ENCODE measurements at places on chromosomes 1 and 21. TPM values are rescaled to one million over a fixed set of nuclear protein-coding genes. Genes with fewer than 3 reads are reported as not detected.

DNA sequence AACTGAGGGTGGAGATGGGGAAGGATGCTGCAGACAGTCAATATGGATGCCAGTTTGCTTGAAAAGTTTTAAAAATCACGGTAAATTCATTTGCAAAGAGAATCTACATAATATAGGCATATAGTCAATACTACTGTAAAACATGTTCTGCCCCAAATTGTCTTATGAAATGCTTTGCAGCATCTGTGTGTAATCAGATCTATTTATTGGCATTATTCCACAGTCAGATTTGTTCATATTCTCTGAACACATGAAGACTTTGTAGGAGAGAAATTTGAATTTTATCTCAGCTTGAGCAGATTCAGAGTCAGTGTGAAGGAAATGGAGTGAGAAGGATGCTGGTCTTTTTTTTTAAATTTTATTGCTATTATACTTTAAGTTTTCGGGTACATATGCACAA lies 88.5 kb downstream of the PLPPR4 start:
- no peak for DNase-seq
- H3K36me3 ChIP-seq: no peaks in the 10 kb centered on the region
- H3K4me1 ChIP-seq: no peaks in the 10 kb centered on the region
- no peak overlapping the region for H3K27ac ChIP-seq

OR14K1 gene
- polyA plus RNA-seq: not detected

KIF26B gene
- 9.0 TPM for polyA plus RNA-seq

DNA sequence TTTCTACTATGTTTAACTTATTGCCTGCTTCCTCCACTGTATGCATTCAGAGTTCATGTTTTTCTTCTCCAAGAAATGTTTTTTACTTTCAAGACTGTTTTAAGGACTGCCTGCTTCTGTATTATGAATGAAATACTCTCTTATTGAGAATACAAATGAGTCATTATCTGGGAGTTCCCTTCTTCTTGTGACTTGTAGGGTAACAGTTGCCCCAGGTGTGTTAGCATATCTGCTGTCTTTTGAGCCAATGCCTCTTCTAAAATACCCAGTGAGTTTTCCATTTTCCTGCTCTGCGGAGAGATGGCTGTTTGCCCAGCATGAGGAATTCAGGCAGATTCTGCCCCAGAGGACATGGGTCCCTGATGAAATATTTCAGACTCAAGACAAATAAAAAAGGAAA lies 34.1 kb upstream of the ST6GALNAC5 start:
- no peaks in the 10 kb centered on the region for H3K27me3 ChIP-seq
- no peak for DNase-seq
- H3K4me3 ChIP-seq: no peak overlapping the region
- no peak overlapping the region for H3K27ac ChIP-seq
- H3K4me1 ChIP-seq: no peaks in the 10 kb centered on the region

CBR1 gene
- 20.7 TPM for polyA plus RNA-seq

DNA sequence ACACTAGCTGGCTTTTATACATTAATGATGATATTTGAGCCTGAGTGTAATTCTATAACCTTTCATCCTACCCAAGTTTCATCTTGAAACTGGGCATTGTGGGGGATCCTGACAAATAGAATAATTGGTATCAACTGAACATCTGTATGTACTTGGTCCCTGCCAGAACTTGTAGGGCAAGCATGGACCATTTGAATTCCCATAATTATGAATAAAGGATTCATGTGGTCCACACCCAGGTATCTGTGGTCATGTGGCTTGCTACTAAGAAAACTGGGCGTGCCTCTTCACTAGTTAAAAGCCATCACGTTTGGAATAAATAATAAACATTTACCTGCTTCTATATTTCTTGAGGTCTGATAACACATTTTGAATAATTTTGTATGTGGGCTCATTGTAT lies 20.6 kb upstream of the VTCN1 start:
- H3K36me3 ChIP-seq: no peaks in the 10 kb centered on the region
- peak overlapping the region; percentile 44 for H3K27ac ChIP-seq
- no peaks in the 10 kb centered on the region for H3K27me3 ChIP-seq
- no peak overlapping the region for H3K4me3 ChIP-seq
- H3K4me1 ChIP-seq: peaks cover 5% of the 10 kb centered on the region

GRCh38 chr1:53656747-53657530 lies 82.0 kb downstream of the GLIS1 start:
- peaks cover 20% of the 10 kb centered on the region for H3K27me3 ChIP-seq
- H3K4me3 ChIP-seq: no peak overlapping the region
- no peaks in the 10 kb centered on the region for H3K4me1 ChIP-seq

GRCh38 chr1:39652105-39652504 lies 12.7 kb upstream of the HEYL start:
- no peak for DNase-seq
- no peak overlapping the region for H3K4me3 ChIP-seq
- peaks cover 10% of the 10 kb centered on the region for H3K27me3 ChIP-seq
- no peaks in the 10 kb centered on the region for H3K4me1 ChIP-seq
- H3K36me3 ChIP-seq: no peaks in the 10 kb centered on the region

DNA sequence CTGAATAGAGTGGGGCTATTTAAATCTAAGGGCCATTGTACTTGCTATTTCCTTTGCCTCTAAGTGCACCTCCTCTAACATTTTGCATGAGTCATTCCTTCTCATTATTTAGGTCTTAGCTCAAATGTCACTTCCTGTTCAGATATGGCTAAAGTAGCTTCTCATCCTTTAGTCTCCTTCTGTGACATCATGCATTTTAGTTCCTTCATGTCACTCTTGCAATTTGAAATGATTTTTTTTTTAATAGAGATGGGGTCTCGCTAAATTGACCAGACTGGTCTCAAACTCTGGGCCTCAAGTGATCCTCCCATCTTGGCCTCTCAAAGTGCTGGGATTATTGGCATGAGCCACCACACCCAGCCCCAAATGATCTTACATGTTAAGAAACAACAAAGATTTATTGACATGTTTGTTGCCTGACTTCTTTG lies 6.6 kb downstream of the TBX19 start:
- no peak for DNase-seq
- no peaks in the 10 kb centered on the region for H3K36me3 ChIP-seq

- no peaks in the 10 kb centered on the region for H3K36me3 ChIP-seq
- no peak overlapping the region for H3K27ac ChIP-seq
- no peak for DNase-seq
- no peaks in the 10 kb centered on the region for H3K27me3 ChIP-seq
- H3K4me3 ChIP-seq: no peak overlapping the region
Measured at GRCh38 chr1:165686971-165687433, 11.4 kb downstream of the ALDH9A1 start.

DNA sequence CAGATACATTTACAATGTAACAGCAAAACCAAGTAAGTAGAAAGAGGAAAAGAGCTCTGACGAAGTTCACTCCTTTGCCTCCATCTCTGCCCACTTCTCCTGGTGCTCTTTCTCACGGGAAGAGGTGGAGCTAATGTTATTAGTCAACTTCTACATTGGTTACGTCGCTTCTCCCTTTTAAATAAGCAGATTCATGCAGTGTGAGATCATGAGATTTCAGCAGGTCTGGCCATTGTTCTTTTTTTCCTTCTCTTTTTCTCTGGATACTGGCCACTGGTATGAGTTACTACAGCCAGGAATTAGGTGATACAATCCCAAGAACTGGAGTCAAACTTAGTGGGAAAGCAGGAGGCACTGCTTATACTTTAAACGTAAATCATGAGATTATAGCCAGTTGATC lies 207.1 kb downstream of the AKT3 start:
- DNase-seq: no peak
- H3K27me3 ChIP-seq: no peaks in the 10 kb centered on the region
- H3K36me3 ChIP-seq: no peaks in the 10 kb centered on the region
- no peaks in the 10 kb centered on the region for H3K4me1 ChIP-seq
- no peak overlapping the region for H3K27ac ChIP-seq

VTCN1 gene
- polyA plus RNA-seq: 0.48 TPM

AIM2 gene
- polyA plus RNA-seq: 0.24 TPM

SHISAL2A gene
- polyA plus RNA-seq: 0.50 TPM

- H3K4me3 ChIP-seq: no peak overlapping the region
- DNase-seq: no peak
- H3K36me3 ChIP-seq: no peaks in the 10 kb centered on the region
- H3K4me1 ChIP-seq: no peaks in the 10 kb centered on the region
- H3K27ac ChIP-seq: no peak overlapping the region
Measured at GRCh38 chr1:214901718-214902117, 180.8 kb upstream of the KCNK2 start.

- no peaks in the 10 kb centered on the region for H3K36me3 ChIP-seq
- no peak overlapping the region for H3K27ac ChIP-seq
- H3K27me3 ChIP-seq: no peaks in the 10 kb centered on the region
- peaks cover 73% of the 10 kb centered on the region for H3K4me1 ChIP-seq
- H3K4me3 ChIP-seq: no peak overlapping the region
- no peak for DNase-seq
Measured at GRCh38 chr1:176193663-176194062, 13.4 kb downstream of the COP1 start.

DNA sequence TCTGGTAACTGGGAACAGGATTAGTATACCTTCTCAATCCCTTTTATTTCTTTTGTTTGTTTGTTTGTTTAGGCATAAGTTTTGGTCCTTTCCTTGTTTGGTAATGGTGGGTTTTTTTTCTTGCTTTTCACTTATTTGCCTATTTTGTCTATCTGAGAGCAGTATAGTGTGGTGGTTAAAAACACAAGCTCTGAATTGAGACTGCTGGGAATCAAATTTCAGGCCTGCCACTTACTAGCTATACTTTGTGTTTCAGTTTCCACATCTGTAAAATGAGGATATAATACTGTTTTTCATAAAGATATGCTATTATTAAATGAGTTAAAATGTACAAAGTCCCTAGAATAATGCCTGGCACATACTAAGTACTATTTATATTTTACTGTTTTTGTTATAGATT lies 81.6 kb upstream of the IVNS1ABP start:
- H3K4me1 ChIP-seq: peaks cover 5% of the 10 kb centered on the region
- H3K27me3 ChIP-seq: no peaks in the 10 kb centered on the region
- H3K27ac ChIP-seq: no peak overlapping the region
- no peaks in the 10 kb centered on the region for H3K36me3 ChIP-seq
- DNase-seq: no peak
- no peak overlapping the region for H3K4me3 ChIP-seq

SLC1A7 gene
- polyA plus RNA-seq: 0.61 TPM

DNA sequence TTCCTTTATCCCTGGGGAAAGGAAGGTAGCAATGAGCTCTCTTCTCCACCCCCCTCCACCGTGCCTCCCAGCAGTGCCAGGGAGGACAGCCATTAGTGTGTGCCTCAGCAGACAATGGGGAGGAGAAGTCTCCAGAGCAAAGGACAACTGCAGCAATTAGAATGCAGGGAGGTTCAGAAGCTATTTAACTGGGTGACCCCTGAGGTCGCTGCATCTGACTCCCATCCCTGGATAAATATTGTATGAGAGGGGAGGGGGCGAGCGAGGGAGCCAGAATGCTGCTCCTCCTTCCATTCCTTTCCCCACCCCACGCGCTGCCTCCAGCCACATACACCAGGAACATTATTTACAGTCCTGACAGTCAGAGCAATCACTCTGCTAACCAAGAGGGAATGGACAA lies 59.0 kb downstream of the ERI3 start:
- H3K27me3 ChIP-seq: no peaks in the 10 kb centered on the region
- peaks cover 4% of the 10 kb centered on the region for H3K4me1 ChIP-seq
- no peaks in the 10 kb centered on the region for H3K36me3 ChIP-seq
- H3K4me3 ChIP-seq: no peak overlapping the region
- no peak for DNase-seq

GRCh38 chr1:68015369-68015768 lies 35.1 kb downstream of the DIRAS3 start:
- no peaks in the 10 kb centered on the region for H3K4me1 ChIP-seq
- H3K4me3 ChIP-seq: no peak overlapping the region
- DNase-seq: no peak
- H3K36me3 ChIP-seq: no peaks in the 10 kb centered on the region
- H3K27ac ChIP-seq: no peak overlapping the region
- H3K27me3 ChIP-seq: no peaks in the 10 kb centered on the region

PLA2G2D gene
- 0.09 TPM for polyA plus RNA-seq

RAB25 gene
- 69.8 TPM for polyA plus RNA-seq

RCSD1 gene
- polyA plus RNA-seq: 19.7 TPM

DNA sequence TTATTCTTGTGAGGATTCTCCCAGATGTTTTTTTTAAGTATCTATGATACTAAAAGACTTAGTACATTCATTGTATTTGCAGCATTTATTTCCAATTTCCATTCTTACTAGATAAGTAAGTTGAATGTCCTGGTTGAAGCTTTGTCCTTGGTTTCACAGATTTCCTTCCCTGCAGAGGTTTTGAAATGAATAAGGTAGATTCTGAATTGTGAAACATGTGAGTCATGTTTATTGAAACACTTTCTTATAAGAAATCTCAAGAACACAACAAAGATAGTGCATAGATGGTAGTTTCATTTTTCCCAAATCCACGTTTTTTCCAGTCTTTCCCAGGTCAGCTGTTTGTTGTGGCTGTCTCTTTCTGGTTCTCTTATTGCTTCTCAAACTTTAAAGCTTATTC lies 24.8 kb downstream of the GABPA start:
- H3K4me3 ChIP-seq: no peak overlapping the region
- H3K27ac ChIP-seq: no peak overlapping the region
- no peaks in the 10 kb centered on the region for H3K27me3 ChIP-seq
- no peak for DNase-seq
- peaks cover 88% of the 10 kb centered on the region for H3K36me3 ChIP-seq

APCS gene
- polyA plus RNA-seq: not detected

GRCh38 chr1:191151321-191151807 lies 673.7 kb upstream of the BRINP3 start:
- H3K36me3 ChIP-seq: no peaks in the 10 kb centered on the region
- no peaks in the 10 kb centered on the region for H3K4me1 ChIP-seq
- no peak for DNase-seq
- H3K4me3 ChIP-seq: no peak overlapping the region

DNA sequence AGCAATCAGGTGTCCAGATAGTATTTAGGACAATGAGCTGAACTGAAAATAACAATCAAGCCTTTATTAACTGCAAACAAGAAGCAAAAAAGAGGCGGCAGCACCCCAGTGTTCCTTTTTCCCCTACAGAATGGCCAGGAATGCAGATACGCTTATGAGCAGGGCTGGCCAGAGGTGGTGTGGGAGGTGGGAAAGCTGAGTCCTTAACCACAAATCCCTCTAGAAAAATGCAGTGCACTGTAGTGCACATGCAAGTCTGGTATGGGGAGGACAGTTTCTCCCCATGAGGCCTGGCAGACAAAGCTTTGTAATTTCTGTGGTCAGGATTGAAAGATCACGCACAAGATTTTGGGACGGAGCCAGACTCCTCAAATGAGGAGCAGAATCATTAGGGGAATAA lies 10.7 kb upstream of the IFNAR1 start:
- H3K27me3 ChIP-seq: no peaks in the 10 kb centered on the region
- H3K4me3 ChIP-seq: no peak overlapping the region
- no peak overlapping the region for H3K27ac ChIP-seq
- H3K36me3 ChIP-seq: no peaks in the 10 kb centered on the region
- no peaks in the 10 kb centered on the region for H3K4me1 ChIP-seq
- DNase-seq: no peak

- no peaks in the 10 kb centered on the region for H3K27me3 ChIP-seq
- H3K4me1 ChIP-seq: no peaks in the 10 kb centered on the region
- H3K4me3 ChIP-seq: no peak overlapping the region
- H3K36me3 ChIP-seq: no peaks in the 10 kb centered on the region
Measured at GRCh38 chr1:247357781-247358211, 26.1 kb upstream of the ZNF496 start.

GRCh38 chr1:19633106-19633505 lies 11.0 kb upstream of the NBL1 start:
- no peak for DNase-seq
- peaks cover 16% of the 10 kb centered on the region for H3K36me3 ChIP-seq
- no peak overlapping the region for H3K4me3 ChIP-seq
- H3K4me1 ChIP-seq: no peaks in the 10 kb centered on the region
- no peaks in the 10 kb centered on the region for H3K27me3 ChIP-seq
